ENCODE measurements at places on chromosomes 1 and 21.

DNA sequence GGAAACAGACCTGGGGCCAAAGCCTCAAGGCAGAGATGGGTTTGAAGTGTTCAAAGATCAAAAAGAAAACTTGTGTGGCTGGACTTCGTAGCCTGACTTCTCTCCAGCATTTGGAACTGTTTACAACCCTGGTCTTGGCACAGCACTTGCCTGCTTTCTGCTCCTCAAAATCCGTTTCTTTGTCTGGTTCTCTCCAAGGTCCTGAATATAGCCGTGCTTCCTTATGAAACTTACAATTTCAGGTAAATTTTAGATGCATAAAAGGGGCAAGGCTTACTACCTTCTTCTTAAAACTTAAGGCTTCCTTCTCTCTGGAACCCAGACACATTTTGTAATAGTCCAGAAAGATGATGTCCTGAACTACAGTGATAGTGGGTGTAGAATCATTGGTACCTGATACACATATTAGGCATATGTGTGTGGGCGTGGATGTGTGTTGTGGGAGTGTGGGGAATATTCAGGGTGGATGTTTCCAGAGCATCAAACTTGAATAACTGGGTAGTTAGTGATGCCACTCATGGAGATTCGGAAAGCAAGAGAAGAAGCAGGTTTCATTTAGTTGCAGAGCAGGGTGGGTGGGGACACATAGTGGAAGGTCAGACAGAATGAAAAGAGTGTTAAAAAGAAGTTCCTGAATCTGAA is 26.4 kb upstream of the FAM78B start:
- DNase-seq = no peak

- no peak for DNase-seq
These were observed 141.2 kb downstream of the TM2D1 start for GRCh38 chr1:61583703-61584102.

DNA sequence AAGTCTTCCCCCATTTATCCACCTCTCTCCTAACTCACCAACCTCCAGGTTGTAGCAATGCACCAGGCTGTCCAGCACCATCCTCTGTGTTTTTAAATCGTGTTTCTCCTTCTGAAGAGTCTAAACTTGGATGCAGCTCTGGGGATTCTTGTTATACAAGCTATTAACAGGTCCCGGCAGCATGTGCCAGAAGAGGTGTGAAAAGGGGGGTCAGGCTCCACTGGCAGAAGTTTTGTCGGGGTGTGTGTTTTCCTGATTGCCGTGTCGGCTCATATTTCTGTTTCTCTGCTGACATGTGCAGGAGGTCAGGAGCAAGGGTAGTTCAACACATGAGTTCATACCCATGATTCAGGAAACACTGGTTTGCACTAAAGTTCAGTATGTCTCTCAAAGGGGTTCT is 658.6 kb upstream of the CAMK1G start:
- DNase-seq = no peak

- DNase-seq = no peak
These were observed 449.1 kb upstream of the KAZN start for GRCh38 chr1:14149431-14149830.

GRCh38 chr1:47399138-47399845 is 16.8 kb upstream of the FOXE3 start:
- no peak for DNase-seq

DNA sequence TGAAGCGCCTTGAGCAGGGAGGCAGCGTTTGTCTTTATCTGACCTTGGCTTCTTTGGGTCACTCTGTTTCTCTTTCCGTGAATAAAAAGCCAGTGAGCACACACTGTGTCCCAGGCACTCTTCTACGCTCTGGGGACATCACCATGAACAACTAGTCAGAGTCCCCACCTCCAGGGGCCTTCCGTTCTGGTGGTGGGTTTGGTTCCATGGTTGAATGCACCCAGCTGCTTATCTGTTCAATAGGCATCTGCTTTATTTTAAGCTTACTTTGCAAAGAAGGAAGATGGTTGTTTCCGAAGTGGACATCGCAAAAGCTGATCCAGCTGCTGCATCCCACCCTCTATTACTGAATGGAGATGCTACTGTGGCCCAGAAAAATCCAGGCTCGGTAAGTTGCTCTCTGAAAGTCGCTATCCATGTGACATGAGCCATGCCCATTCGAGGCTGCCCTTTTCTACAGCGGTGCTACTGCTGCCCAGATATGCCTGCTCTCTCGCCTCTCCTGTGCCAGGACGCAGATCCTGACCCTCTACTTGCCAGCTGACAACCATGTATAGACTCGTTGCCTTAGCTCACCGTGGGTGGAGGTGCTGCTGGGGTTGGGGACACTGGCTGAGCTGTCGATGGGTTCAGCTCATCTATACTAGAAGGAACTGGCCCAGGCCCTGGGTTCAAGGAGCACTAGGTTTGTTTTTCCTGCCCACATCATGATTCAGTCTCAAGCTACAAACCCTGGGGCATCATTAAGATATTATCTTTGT is 5.9 kb downstream of the MX1 start:
- no peak for DNase-seq

DNA sequence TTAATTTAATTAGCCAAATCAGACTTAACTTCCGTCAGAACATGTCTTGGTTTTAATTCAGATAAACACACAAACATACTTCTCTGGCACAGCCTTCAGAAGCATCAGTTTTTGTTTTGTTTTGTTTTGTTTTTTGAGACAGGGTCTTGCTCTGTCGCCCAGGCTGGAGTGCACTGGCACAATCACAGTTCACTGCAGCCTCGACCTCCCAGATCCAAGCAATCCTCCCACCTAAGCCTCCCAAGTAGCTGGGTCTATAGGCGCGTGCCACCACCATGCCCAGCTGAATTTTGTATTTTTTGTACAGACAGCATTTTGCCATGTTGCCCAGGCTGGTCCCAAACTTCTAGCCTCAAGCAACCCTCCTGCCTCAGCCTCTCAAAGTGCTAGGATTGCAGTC is 34.7 kb downstream of the MDM4 start:
- no peak for DNase-seq

DNA sequence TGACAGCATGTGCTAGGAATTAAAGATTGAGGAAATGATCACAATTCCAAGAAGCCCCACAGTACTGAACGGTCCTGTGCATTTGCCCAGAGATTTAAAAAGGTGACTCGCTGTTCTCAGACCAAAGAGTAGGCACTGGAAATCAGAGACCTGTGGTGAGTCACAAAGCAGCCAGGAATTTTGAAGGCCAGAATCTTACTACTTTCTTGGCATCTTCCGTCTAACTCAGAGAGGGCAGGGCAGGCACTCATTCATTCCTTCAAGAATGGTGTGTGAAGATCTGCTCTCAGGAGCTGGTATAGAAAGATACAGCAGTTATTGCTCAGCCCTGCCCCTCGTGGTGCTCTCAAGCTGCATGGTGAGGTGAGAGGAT is 57.9 kb downstream of the BRINP2 start:
- no peak for DNase-seq

GRCh38 chr1:94778808-94779207 is 41.3 kb upstream of the SLC44A3 start:
- no peak for DNase-seq

- no peak for DNase-seq
These were observed 1.7 kb downstream of the PITHD1 start for GRCh38 chr1:23779826-23780371.

GRCh38 chr1:209733409-209734192 is 22.3 kb upstream of the TRAF3IP3 start:
- DNase-seq = no peak

DNA sequence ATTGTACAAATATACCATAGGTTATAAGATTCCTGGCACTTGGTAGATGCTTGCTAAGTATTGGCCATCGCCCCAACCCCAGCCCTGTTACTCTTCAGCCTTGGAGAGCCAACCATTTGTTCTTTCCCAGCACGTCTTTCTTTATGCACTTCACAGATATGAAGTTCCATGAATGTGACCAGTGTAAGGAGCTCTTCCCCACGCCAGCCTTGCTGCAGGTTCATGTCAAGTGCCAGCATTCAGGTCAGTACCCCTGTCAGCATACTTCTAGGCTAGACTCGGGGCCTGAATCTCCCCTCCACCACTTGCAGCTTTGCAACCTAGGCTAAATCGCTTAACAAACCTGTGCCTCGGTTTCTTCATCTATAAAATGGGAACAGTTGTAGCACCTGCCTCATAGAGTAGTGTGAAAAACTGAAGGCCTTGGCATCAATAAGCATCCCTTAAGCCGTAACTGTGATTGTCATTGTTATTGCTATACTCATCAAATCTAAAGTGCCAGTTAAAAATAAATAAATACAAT is 41.0 kb upstream of the EPHA8 start:
- no peak for DNase-seq

DNA sequence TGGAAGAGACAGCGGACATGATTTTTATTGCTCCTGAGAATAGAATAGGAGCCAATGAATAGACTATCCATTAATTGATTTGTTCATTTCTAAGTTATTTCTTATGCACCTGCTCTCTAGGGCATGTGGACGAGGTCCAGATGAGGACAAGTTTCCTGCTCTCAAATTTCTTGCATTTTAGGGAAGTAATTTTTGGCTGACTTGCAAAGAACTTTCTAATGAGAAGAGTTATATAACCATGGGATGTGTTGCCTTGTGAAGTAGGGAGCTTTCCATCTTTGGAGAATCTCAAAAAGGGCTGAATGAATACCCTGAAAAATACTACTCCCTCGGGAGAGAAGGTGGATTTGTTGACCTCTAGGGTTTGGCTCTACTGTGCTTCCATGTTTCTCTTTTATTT is 243.0 kb downstream of the KIF26B start:
- DNase-seq = no peak

DNA sequence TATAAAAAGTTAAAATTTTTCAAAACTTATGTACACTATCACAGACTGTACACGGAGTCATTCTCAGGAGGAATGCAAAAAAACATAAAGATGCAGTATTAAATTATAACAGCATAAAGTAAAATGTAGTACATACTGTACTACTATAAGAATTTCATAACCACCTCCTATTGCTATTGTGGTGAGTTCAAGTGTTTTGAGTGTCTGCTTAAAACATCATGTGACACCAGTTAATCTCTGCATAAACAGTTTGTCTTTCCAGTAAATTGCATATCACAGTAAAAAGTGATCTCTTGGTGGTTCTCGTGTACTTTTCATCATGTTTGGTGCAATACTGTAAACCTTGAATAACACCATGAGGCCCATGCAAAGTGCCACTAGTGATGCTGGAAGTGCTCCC is 45.2 kb downstream of the SDCCAG8 start:
- DNase-seq = no peak

GRCh38 chr1:57277681-57278080 is 146.2 kb downstream of the DAB1 start:
- DNase-seq = no peak

DNA sequence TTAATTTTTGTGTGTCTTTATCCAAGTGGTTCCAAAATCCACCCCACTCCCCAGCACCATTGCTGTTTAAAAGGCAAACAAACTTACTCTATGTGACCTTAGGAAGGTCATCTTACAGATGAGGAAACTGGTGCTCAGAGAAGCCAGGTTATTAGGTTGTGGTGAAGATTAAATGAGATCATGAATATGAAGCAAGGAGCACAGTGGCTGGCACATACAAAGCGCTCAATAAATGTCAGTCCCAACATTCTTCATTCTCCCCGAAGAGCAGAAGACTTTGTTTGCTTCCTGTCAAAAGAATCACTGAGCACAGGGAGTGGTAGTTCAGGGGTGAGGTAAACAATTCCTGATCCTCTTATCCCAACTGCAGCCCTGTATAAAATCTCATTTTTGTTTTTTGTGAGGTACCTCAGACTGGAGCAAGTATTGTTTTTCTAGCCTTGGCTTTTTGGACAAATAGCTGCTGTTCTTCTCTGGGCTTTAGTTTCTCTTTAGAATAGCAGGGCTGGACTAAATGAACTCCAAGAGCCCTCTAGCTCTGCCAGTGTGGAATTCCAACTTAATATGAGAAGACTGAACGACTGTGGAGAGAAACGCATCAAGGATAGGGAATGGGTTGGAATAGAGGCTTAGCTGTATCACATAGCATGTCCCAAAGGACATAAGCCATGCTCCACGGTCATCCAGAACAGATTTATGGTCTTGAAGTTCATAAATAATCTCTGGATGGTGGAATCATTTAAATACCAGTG is 455.3 kb upstream of the USP24 start:
- DNase-seq = no peak
